ENCODE measurements at places on chromosomes 1 and 21.

DNA sequence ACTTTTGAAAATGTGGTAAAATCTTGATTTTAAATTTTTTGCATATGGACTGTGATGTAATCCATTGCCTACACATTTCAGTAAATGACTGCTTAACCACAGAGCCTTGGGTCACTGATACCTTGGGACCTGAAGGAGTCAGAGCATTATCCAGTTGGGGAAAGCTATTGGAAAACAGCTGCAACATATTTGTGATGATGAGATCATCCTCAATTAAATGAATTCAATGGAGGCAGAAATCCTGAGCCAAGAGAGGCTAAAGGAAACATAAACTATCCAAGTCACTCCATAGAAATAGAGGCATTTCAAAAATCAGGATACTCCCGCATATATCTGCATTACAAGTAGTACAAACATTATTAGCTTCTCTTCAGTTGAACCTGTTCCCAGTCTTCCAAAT lies 99.8 kb upstream of the PRMT6 start:
- DNase-seq = no peak

DNA sequence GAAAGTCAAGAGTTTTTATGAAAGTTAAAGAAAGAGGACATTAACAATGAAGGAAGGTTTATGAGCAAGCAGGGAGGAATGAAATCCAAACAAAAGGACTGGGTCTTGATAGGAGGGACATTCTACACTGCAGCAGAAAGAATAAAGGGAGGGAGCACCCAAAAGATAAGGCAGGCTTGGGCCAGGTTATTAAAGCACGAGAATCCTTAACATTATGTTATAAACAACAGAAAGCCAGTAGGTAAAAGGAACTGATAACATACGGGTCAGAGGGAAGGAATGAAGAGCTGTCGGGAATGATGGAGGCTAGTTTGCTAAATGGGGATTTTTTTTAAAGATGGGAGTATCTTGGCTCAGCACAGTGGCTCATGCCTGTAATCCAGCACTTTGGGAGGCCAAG lies 19.4 kb downstream of the LPGAT1 start:
- no peak for DNase-seq

GRCh38 chr1:215833941-215834729 lies 267.0 kb downstream of the KCTD3 start:
- no peak for DNase-seq

DNA sequence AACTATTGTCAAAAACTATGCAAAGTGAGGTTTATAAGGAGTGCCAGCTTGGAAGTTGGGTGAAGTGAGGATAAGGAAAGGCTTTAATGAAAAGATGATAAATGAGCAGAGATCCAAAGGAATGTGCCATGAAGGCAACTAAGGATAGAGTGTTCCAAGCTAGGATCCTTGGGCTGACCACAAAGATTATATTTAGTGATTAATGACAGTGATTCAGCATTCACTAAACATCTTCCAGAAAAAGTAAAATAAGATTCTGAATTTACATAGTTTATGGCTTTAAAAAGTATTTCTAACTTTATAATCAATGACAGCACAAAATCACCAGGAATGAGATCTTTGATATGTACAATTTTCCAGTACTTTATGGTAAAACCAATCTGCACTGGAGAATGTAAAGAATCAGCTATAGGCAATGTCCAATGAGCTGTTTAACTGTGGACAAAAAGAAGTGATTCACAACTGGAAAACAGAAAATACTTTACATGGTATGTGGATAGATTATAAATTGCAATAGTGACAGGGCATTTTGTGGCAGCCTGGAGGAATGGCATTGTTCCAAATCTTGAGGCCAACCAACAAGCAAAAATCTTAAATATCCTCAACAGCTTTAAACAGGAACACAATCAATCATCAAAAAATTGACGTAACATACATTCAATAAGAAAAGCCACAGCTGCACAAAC lies 91.2 kb upstream of the KCTD3 start:
- no peak for DNase-seq

GRCh38 chr1:209542585-209542984 lies 40.9 kb upstream of the CAMK1G start:
- DNase-seq = no peak

DNA sequence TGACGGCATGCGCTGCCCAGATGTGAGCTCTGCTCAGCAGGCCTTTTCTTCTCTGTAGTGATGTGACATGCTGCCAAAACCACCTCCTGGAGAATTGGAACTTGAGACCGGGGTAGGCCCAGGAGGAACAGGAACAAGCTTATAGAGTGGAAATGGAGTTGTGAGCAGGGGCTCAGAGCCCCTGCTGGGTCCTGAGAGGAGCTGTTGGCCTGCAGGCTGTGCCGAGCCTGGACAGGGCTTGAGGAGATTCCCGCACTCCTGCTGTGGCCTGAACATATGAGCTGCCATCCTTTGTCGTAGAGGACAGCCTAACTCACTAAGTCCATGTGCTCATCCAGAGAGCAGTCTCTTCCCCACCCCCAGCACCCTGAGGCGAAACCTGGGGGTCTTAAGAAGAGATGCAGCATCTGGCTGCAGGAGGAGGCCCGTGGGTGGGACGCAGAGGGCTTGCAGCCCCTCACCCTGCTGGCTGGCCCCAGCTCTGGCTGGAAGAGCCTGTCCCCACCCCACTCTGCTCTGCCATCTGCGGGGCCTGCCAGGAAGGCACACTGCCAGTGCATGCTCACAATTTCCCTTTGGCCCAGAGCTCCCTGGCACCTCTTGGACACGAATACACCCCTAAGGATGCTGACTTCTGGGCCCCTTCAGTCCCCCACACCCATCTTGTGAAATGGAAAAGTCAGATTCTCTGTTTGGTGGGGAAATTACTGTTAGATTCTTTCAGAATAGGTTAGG lies 42.5 kb downstream of the PTPRF start:
- no peak for DNase-seq

GRCh38 chr1:217418269-217419193 lies 212.4 kb downstream of the GPATCH2 start:
- DNase-seq = no peak

DNA sequence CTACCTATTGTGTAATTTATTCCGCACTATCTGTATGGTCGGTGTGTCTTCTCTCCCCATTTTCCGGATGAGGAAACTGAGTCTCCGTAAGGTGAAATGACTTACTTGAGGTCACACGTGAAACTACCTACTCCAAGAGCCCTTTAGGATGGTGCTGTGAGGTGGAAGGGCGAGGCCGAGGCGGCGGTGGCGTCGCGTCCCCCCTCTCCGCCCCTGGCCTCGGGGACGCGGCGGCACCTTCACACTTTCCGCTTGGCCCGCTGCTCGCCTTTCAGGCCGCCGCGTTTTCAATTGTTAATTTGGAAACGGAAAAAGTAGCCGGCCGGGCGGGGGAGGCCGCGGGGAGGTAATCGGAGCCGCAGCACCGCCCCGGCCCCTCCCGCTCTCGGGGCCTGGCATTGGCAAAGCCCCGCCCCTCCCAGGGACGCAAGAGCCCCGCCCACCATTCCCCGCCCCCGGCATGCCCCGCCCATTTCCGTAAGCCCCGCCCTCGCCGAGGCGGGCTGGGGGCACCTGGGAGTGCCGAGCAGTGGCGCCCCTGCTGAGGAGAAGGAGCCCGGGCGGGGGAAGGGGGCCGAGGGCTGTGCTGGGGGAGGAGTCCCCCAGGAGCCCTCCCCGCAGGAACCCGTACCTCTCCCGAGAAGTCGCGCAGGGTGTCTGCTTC lies 18.6 kb downstream of the KCNQ4 start:
- no peak for DNase-seq

- no peak for DNase-seq
Measured at GRCh38 chr1:84171481-84171880, 27.4 kb downstream of the PRKACB start.

- no peak for DNase-seq
Measured at GRCh38 chr1:75130865-75131564, 3.2 kb upstream of the LHX8 start.

GRCh38 chr1:24942789-24943188 lies 12.7 kb upstream of the RUNX3 start:
- DNase-seq = no peak

DNA sequence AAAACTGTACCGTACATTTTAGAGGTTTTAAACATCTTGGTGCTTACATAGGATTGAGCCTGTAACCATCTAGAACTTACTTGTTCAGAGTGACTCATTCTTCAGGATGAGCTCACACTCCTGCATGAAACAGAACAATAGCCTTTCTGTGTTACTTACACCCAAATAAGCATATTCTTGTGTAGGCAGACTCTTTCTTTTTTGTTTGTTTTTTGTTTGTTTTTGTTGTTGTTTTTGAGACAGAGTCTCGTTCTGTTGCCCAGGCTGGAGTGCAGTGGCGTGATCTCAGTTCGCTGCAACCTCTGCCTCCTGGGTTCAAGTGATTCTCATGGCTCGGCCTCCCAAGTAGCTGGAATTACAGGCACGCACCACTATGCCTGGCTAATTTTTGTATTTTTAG lies 3.8 kb upstream of the CA6 start:
- DNase-seq = no peak

GRCh38 chr21:42840411-42841155 lies 38.8 kb downstream of the WDR4 start:
- DNase-seq = no peak

GRCh38 chr1:79448426-79448825 lies 441.9 kb upstream of the ADGRL4 start:
- no peak for DNase-seq

DNA sequence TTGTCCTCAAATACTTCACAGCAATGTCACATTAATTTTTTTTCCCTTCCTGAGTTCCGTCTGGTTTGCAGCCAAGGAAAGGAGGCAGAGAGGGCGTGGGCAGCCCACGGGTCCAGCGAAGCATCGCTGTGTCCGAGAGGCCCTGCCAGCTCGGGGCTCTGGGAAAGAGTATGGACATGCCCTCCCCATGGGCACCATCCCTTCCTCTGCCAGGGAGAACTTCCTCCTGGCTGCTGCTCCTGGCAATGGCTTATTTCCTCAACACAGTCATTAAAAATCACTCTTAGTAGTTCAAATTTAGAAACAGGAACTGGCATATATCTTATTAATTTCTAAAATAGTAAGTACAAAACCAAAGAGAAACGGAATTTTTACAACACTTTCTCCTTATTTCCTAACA lies 115.4 kb downstream of the RIPK4 start:
- no peak for DNase-seq

DNA sequence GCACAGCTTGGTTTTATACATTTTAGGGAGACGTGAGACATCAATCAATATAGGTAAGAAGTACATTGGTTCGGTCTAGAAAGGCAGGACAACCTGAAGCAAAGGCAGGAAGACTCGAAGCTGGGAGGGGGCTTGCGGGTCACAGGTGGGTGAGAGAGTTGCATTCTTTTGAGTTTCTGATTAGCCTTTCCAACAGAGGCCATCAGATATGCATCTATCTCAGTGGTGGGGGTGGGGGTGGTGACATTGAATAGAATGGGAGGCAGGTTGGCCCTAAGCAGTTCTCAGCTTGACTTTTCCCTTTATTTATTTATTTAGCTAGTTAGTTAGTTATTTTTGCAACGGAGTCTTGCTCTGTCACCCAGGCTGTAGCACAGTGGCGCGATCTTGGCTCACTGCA lies 85.6 kb downstream of the WDR4 start:
- no peak for DNase-seq

DNA sequence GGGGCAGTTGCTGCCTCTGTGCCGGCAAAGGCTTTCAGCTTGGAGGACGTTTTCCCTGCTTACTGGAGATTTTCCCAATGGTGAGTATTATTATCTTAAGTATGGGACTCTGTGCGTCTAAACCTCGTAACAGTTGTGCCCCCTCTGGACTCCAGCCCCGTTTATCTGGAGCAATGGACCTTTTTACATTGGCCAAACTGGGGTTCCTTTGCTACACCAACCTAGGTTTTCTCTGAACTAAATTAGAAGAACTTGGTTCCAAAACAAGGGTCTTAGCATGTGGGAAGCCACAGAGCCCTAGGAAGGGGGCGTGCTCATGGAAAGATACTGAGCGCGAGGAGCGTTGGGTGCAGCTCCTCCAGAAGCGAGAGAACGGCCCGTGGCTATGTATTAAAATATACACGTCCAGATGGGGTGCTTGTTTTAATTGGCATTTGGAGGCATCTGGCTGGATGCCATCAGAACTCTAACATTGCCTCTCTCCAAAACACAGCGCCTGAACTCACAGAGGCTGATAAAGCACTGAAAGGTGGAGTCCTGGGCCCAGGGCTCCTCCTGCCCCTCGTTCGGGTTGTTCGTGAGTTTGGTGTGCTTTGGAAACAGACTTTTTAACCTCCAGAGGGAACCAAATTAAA lies 28.4 kb downstream of the POFUT2 start:
- DNase-seq = no peak

DNA sequence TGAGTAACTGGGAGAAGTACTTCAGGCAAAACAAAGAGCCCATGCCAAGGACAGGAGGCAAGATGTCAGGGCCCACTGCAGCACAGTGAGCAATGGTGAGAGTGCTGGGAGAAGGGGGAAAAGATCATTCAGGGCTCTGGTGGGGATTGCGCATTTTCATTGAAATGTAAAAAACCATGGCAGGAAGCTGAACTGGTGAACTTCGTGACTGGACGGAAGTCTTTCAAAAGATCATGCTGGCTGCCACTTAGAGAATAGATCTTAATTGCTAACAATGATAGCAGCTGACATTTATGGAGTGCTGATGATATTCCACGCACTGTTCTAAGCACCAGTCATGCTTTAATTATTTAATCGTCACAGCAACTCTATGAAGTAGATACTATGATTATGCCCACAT lies 107.0 kb downstream of the TGFBR3 start:
- DNase-seq = no peak

GRCh38 chr1:161324020-161324419 lies 9.8 kb downstream of the SDHC start:
- DNase-seq = no peak

GRCh38 chr1:40783001-40783905 lies at the start of gene KCNQ4:
TSS of gene KCNQ4 (plus strand) at chr1:40783787. CDS start at chr1:40784094, 307 bp downstream.
- no peak for DNase-seq
